ENCODE measurements at places on chromosomes 6 and 20. TPM values are rescaled to one million over a fixed set of nuclear protein-coding genes. Genes with fewer than 3 reads are reported as not detected.

- DNase-seq = no peak
- H3K4me3 ChIP-seq = no peak overlapping the region
- H3K4me1 ChIP-seq = no peaks in the 10 kb centered on the region
- H3K36me3 ChIP-seq = peaks cover 13% of the 10 kb centered on the region
Observed at GRCh38 chr6:109793792-109794191, 102.7 kb downstream of the FIG4 start.

- no peak overlapping the region for H3K27ac ChIP-seq
- peaks cover 33% of the 10 kb centered on the region for H3K4me1 ChIP-seq
- no peaks in the 10 kb centered on the region for H3K27me3 ChIP-seq
- DNase-seq = no peak
- no peaks in the 10 kb centered on the region for H3K36me3 ChIP-seq
Observed at GRCh38 chr6:11236076-11236750, 3.7 kb upstream of the NEDD9 start.

- DNase-seq = no peak
- H3K36me3 ChIP-seq = no peaks in the 10 kb centered on the region
- no peaks in the 10 kb centered on the region for H3K4me1 ChIP-seq
- no peak overlapping the region for H3K4me3 ChIP-seq
- H3K27me3 ChIP-seq = no peaks in the 10 kb centered on the region
Observed at GRCh38 chr20:44771172-44771535, 25.5 kb downstream of the KCNK15 start.

GRCh38 chr6:138188278-138188941 lies 26.7 kb downstream of the ARFGEF3 start:
- no peaks in the 10 kb centered on the region for H3K36me3 ChIP-seq
- no peak overlapping the region for H3K4me3 ChIP-seq
- peaks cover 13% of the 10 kb centered on the region for H3K27me3 ChIP-seq
- no peaks in the 10 kb centered on the region for H3K4me1 ChIP-seq

DNA sequence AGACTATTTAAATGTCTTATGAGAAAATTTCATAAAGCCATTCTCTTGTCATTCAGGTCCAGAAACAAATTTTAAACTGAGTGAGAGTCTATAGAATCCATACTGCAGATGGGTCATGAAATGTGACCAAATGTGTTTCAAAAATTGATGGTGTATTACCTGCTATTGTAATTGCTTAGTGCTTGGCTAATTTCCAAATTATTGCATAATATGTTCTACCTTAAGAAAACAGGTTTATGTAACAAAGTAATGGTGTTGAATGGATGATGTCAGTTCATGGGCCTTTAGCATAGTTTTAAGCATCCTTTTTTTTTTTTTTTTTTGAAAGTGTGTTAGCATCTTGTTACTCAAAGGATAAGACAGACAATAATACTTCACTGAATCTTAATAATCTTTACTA lies 5.0 kb downstream of the MARCKS start:
- peaks cover 23% of the 10 kb centered on the region for H3K4me1 ChIP-seq
- H3K27me3 ChIP-seq = peaks cover 41% of the 10 kb centered on the region
- no peaks in the 10 kb centered on the region for H3K36me3 ChIP-seq
- no peak overlapping the region for H3K27ac ChIP-seq
- no peak overlapping the region for H3K4me3 ChIP-seq
- no peak for DNase-seq

DNA sequence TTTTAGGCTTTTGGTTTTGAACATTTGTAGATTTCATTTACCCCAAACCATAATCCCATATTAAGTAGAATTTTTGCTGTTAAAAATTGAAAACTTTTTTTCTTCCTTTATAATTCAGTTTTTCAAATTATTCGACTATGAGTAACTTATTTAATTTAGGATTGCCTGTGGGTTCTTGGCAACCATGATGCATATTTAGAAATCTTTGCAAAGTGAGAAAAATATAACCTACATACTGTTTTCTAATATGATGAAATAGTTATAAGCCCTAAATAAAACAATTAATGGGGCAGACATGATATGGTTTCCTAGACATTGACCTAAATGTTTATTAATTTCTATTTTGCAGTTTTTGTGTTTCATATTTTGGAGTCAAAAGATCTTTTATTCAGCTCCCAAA lies 23.6 kb downstream of the NEDD9 start:
- no peak overlapping the region for H3K4me3 ChIP-seq
- peaks cover 4% of the 10 kb centered on the region for H3K4me1 ChIP-seq
- peaks cover 46% of the 10 kb centered on the region for H3K36me3 ChIP-seq
- no peak for DNase-seq
- H3K27ac ChIP-seq = no peak overlapping the region

- no peak overlapping the region for H3K27ac ChIP-seq
- H3K27me3 ChIP-seq = no peaks in the 10 kb centered on the region
- peak; percentile 71 for DNase-seq
- H3K4me3 ChIP-seq = no peak overlapping the region
- H3K4me1 ChIP-seq = peaks cover 8% of the 10 kb centered on the region
- no peaks in the 10 kb centered on the region for H3K36me3 ChIP-seq
Observed at GRCh38 chr20:354298-354977, 7.5 kb downstream of the NRSN2 start.

- no peak for DNase-seq
- no peaks in the 10 kb centered on the region for H3K36me3 ChIP-seq
- H3K4me3 ChIP-seq = no peak overlapping the region
- no peak overlapping the region for H3K27ac ChIP-seq
- H3K4me1 ChIP-seq = no peaks in the 10 kb centered on the region
Observed at GRCh38 chr20:9609887-9610502, 95.6 kb downstream of the LAMP5 start.

The KAT14 gene
- total RNA-seq = 8.5 TPM

The PHACTR3 gene
- not detected for total RNA-seq

The PRL gene
- total RNA-seq = not detected

The POPDC3 gene
- not detected for total RNA-seq

The CST7 gene
- total RNA-seq = 4.4 TPM

The HNF4A gene
- total RNA-seq = not detected
